ENCODE measurements at places on chromosomes 11 and 22. TPM values are rescaled to one million over a fixed set of nuclear protein-coding genes. Genes with fewer than 3 reads are reported as not detected.
A peak's percentile ranks its signal among the peaks of the same experiment; 100 is the strongest.

DNA sequence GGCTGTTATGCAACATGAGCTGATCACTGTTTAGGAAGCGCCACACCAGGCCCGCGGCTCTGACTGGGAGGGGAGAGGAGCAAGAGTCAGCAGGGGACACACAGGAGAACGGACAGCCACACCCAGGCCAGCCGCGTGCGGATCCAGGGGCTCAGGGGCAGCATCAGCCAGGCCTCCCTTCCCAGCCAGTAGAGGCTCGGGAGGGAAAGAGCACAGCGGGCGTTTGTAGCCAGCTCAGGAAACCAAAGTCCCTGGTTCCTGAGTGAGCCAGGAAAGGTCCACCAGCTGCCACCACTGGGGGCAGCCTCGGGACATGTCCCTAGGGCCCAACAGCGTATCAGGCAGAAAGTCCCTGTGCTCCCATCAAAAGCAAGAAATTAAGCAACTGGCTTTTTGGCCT is 71.8 kb upstream of the PITPNB start:
- no peak overlapping the region for H3K27ac ChIP-seq
- H3K4me1 ChIP-seq, result no peaks in the 10 kb centered on the region
- no peaks in the 10 kb centered on the region for H3K36me3 ChIP-seq
- H3K4me3 ChIP-seq, result no peak overlapping the region
- no peaks in the 10 kb centered on the region for H3K27me3 ChIP-seq

DNA sequence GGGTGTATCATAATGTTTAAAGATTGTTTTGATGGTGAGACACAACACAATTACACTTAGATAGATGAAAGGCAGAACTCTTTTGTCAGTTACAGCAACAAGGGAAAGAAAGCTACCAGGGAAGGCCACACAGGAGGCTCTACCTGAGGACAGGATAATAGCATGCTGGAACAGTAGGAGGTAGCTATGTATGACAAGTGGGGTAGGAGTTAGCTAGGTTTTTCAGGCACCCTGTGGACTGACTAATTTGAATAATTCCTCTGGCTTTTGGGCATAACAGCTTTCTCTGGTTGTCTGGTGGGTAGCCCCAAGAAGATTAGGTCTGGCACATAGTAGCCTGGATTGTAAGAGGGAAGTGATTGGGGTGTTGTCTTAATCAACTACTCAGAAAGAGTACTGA is 475.4 kb upstream of the CHORDC1 start:
- no peaks in the 10 kb centered on the region for H3K4me1 ChIP-seq
- no peak overlapping the region for H3K27ac ChIP-seq
- H3K27me3 ChIP-seq, result no peaks in the 10 kb centered on the region
- H3K4me3 ChIP-seq, result no peak overlapping the region

DNA sequence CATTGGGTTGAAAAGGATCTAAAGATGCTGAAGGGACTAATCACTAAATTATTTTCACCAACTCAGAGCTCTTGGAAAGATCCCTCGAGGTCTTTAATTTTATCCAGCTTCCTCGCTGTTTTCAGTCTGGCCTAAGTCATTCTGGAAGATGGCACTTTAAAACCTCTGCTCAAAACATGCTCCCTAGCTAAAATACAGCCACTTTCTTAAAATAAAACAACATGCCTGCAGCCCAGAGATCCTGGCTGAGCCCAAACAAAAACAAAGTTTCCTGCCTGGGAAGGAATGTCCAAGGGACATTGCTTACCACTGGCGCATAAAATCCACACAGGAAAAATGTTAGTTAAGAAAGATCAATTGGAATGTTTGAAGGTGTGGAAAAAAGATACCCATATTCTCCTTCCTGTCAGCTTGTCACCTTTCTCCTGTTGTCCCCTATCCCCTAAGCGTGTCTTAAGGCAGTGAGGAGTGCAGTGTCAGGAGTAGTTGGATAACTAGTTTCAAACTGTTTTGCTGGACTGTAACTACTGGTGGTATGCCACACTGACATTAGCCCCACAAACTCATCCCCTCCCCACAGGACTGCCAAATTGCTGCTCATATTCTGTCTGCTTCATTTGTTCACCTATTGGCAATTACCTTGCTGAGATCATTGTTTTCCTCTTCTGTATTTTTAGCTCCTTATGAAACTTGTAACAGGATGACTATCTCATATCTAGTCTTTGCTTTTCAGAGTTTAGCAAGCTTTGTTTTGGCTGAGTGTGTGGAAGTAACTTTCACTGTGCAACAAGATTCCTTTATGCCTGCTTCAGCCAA is 108.3 kb upstream of the SESN3 start:
- H3K4me3 ChIP-seq, result no peak overlapping the region
- no peaks in the 10 kb centered on the region for H3K4me1 ChIP-seq
- ATAC-seq, result peak; percentile 25
- H3K27ac ChIP-seq, result no peak overlapping the region
- no peaks in the 10 kb centered on the region for H3K27me3 ChIP-seq
- no peaks in the 10 kb centered on the region for H3K36me3 ChIP-seq

DNA sequence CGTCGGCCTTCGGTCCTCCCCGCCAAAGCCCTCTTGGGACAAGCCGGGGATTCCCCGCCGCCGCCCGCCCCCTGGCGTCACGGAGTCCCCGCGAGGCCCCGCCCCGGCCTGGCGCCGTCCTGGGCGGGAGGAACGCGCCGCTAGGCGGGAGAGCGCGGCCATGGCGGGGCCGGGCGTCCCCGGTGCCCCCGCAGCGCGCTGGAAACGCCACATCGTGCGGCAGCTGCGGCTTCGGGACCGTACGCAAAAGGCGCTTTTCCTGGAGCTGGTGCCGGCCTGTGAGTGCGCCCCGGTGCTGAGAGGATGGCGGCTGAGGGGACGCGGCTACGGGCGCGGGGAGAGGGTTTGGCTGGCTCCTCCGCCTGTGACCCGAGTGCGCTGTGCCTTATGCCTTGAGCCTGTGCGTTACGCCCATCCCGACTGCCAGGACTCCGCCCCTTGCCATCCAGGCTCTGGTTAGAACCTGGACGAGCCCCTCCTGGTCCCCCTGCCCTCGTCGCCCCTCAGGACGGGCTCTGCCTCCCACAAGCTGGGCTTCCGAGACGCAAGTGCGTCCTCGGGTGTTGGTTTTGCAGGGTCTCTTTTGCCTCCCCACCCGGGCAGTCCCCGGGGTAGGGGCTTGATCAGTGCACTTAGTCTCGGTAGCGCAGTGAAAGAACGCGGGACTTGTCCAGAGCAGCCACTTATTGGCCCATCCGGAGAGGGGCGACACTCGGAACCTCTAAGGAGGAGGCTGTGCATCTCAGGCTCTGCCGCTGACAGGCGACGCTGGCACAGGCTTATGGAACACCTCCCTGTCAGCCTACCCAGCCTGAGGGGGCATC is at the start of gene ATG16L2:
ATG16L2 (plus strand) TSS at position 126 of the 824 bp plus-strand sequence; CDS start at position 161, 35 bp downstream.
- H3K4me1 ChIP-seq, result peaks cover 16% of the 10 kb centered on the region
- H3K27me3 ChIP-seq, result no peaks in the 10 kb centered on the region
- peaks cover 91% of the 10 kb centered on the region for H3K36me3 ChIP-seq
- ATAC-seq, result peak; percentile 69
- peak within 1 kb of the TSS; percentile 96 for H3K27ac ChIP-seq

DNA sequence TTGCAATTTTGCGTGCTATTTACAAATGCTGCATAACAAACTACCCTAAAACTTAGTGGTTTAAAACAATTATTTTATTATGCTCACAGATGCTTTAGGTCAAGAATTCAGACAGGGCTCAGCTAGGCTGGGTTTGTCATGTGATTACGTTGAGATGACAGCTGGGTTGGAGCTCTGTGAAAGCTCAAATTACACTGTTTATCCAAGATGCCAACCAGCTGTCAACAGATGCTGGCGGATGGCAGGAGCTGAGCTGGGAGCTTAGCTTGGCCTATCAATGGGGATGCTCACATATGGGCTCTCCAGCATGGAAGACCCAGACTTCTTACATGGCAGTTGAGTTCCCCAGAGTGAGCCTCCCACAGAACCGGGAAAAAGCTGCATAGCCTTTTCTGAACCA is 62.7 kb downstream of the STK33 start:
- no peak overlapping the region for H3K4me3 ChIP-seq
- peaks cover 17% of the 10 kb centered on the region for H3K27me3 ChIP-seq
- H3K36me3 ChIP-seq, result no peaks in the 10 kb centered on the region
- ATAC-seq, result no peak
- H3K27ac ChIP-seq, result no peak overlapping the region

GRCh38 chr11:24645563-24645962 is 148.7 kb downstream of the LUZP2 start:
- H3K4me3 ChIP-seq, result no peak overlapping the region
- no peak overlapping the region for H3K27ac ChIP-seq
- ATAC-seq, result no peak
- no peaks in the 10 kb centered on the region for H3K36me3 ChIP-seq
- H3K27me3 ChIP-seq, result no peaks in the 10 kb centered on the region
- no peaks in the 10 kb centered on the region for H3K4me1 ChIP-seq

DNA sequence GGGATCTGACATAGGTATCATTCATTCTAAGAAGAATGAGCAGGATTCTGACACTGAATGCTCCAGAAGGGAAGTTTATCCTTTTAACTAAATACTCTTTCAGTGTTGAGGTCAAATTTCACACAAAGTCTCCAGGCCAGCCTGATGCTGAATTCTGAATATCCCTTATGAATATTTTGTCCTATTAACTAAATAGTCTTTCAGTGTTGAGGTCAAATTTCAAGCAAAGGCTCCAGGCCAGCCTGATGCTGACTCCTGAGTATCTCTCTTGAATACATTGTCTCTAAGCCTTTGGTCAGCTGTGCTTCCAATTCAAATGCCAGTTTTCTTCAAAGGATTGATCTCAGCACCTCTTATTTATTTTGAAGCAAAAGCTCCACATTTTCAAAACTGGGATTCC is 676.8 kb downstream of the NTM start:
- H3K27ac ChIP-seq, result no peak overlapping the region
- H3K27me3 ChIP-seq, result peaks cover 6% of the 10 kb centered on the region
- H3K4me1 ChIP-seq, result no peaks in the 10 kb centered on the region
- no peak overlapping the region for H3K4me3 ChIP-seq
- H3K36me3 ChIP-seq, result no peaks in the 10 kb centered on the region
- no peak for ATAC-seq

DNA sequence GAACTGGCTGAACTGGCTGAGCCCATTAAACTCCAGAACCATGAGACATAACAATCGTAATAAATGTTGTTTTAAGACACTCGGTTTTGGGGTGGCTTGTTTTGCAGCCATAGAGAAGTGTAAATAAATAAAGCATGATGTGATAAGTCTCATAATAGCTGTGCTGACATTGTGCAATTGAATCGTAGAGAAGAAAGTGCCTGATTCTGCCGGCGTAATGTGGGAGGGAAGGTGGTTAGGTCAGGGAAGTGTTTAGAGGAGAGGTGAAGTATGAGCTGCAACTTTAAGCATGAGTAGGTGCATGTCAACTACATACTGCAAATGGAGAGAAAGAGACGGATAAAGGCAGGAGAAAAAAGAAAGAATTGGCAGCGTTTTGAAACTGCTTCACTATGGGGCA is 217.1 kb downstream of the BLID start:
- no peaks in the 10 kb centered on the region for H3K36me3 ChIP-seq
- no peak overlapping the region for H3K27ac ChIP-seq
- ATAC-seq, result no peak
- H3K4me1 ChIP-seq, result no peaks in the 10 kb centered on the region
- H3K27me3 ChIP-seq, result peaks cover 4% of the 10 kb centered on the region
- no peak overlapping the region for H3K4me3 ChIP-seq

- no peak overlapping the region for H3K27ac ChIP-seq
- peaks cover 12% of the 10 kb centered on the region for H3K27me3 ChIP-seq
- ATAC-seq, result no peak
- no peaks in the 10 kb centered on the region for H3K36me3 ChIP-seq
Observed at GRCh38 chr11:102662607-102663006, 37.5 kb upstream of the MMP20 start.

DNA sequence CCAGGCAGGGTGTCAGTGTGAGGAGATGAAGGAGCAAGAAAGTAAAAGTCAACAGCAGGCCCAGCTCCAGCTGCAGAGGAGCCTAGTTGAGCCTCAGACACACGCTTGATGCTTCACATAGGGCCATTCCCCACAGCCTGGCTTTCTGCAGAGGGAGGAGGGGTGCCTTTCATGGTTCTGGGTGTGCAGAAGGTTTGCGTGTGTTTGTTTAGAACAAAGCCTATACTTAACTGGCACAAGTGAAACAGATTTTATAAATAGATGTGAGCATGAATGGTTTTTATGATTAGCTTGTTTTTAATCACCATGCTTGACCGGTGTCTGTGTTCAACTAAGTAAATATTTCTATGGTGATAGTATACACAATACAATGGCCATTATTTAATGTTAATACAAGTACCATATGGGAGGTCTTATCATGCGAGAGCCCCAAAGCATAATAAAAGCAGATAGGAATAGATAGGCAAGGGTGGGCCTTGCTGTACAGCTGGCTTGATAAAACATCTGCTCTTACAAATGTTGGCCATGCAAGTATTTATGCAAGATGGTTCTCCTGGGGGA is 290.2 kb downstream of the ETS1 start:
- peak overlapping the region; percentile 78 for H3K27ac ChIP-seq
- peaks cover 1% of the 10 kb centered on the region for H3K36me3 ChIP-seq
- peaks cover 59% of the 10 kb centered on the region for H3K4me1 ChIP-seq

DNA sequence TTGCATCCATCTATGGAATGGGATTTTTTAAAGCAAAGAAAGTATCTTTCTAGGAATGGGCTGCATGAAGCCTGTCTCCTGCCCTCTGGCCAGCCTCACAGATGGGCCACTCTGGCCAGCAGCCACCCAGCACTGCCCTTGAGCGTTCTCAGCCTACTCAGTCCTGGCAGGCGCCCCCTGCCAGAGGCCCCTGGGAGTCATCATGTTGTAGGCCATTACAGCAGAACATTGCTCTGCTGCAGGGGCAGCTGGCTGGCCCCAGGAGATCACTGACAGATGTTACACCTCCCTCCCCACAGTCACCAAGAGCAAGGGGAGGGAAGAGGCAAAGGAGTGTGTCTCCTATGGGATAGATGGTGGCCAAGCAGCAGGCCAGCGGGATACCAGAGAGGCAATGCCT is 363.7 kb downstream of the NXPE2 start:
- H3K27me3 ChIP-seq, result peaks cover 7% of the 10 kb centered on the region
- H3K4me1 ChIP-seq, result no peaks in the 10 kb centered on the region
- no peaks in the 10 kb centered on the region for H3K36me3 ChIP-seq

- peaks cover 22% of the 10 kb centered on the region for H3K27me3 ChIP-seq
- no peak overlapping the region for H3K27ac ChIP-seq
- H3K36me3 ChIP-seq, result no peaks in the 10 kb centered on the region
Observed at GRCh38 chr11:33643167-33643824, 57.3 kb downstream of the C11orf91 start.

DNA sequence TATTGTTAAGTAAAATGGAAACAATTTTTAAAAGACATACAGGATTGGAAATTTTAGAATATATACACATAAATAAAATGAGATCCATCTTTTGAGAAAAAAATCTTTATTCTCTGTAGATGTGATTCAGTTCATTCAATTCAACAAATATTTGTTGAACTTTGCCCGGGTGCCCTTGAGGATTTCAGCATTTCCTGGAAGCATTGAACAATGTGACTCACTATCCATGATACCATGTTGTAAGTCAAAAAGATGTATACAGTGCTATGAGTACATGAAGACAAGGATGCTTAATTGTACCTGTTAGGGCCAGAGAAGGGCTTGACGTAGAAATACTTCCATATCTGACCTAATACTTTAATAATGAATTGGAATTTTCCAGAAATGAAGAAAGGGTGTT is 353.7 kb downstream of the METTL15 start:
- no peaks in the 10 kb centered on the region for H3K36me3 ChIP-seq
- no peaks in the 10 kb centered on the region for H3K4me1 ChIP-seq
- ATAC-seq, result no peak
- H3K27ac ChIP-seq, result no peak overlapping the region
- H3K4me3 ChIP-seq, result no peak overlapping the region

MYRF gene
- total RNA-seq, result 5.9 TPM

RTN4RL2 gene
- 0.82 TPM for total RNA-seq

MS4A1 gene
- total RNA-seq, result 0.32 TPM

MS4A7 gene
- not detected for total RNA-seq

VPREB1 gene
- total RNA-seq, result not detected

VWA5A gene
- 6.3 TPM for total RNA-seq

FDX1 gene
- 15.3 TPM for total RNA-seq

RBMXL2 gene
- not detected for total RNA-seq

TTC36 gene
- total RNA-seq, result 1.2 TPM

UCP2 gene
- total RNA-seq, result 199 TPM

Measured in activated T-helper 17 cell treated with anti-CD3 and anti-CD28 coated beads, Interleukin-2, amount 50 U/mL, for 72 hours (primary cell).